GM03348 (cell line): ENCODE measurements at places on chromosomes 6 and 20.

GRCh38 chr6:20182926-20183521 is 29.2 kb downstream of the MBOAT1 start:
- no peak for DNase-seq

- no peak for DNase-seq
These were observed 344.5 kb downstream of the PRL start for GRCh38 chr6:21952367-21952766.

- DNase-seq, result no peak
These were observed 634.3 kb downstream of the TBC1D32 start for GRCh38 chr6:120700001-120700400.

GRCh38 chr6:48564036-48564820 is 453.2 kb upstream of the PTCHD4 start:
- DNase-seq, result no peak

- no peak for DNase-seq
These were observed 88.5 kb downstream of the BCAS1 start for GRCh38 chr20:53981752-53982437.

- DNase-seq, result no peak
These were observed 8.1 kb downstream of the FYN start for GRCh38 chr6:111865049-111865585.

DNA sequence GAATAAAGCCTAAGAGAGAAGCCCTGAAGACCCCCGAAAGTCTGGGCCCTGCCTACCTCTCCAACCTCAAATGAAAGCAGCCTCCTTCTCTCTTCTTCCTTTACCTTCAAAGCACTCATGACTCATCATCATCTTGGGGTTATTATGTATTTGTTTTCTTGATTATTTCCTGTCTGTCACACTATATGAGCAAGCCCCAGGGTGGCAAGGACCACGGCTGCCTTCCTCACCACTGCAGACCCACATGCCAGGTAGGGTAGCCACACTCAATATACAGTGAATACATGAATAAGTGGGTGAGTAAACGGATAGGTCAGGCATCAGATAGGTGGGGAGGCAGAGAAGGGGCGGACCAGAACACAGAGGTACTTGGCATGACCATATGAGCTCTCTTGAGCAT is 8.8 kb downstream of the WFDC3 start:
- no peak for DNase-seq

GRCh38 chr6:27553123-27553904 is 80.4 kb upstream of the ZNF184 start:
- no peak for DNase-seq

DNA sequence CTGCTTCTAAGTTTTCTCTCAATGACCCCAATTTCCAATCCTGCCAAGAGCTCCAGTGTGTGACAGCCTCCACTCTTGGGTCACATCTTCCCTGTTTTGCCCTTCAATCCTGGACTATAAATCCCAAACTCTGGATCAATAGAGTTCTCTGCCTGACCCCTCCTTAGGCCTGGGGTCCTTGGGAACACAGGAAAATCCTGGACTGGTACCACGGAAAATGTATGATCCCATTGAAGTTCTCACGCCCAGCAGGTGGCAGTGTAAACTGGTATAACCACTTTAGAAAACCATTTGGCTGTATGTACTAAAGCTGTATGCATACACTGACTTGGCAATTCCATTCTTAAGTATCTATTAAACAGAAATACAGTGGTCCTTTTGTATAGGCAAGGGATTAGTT is 98.0 kb downstream of the SNAP25 start:
- no peak for DNase-seq

GRCh38 chr6:85864453-85865401 is 222.0 kb upstream of the SYNCRIP start:
- no peak for DNase-seq

DNA sequence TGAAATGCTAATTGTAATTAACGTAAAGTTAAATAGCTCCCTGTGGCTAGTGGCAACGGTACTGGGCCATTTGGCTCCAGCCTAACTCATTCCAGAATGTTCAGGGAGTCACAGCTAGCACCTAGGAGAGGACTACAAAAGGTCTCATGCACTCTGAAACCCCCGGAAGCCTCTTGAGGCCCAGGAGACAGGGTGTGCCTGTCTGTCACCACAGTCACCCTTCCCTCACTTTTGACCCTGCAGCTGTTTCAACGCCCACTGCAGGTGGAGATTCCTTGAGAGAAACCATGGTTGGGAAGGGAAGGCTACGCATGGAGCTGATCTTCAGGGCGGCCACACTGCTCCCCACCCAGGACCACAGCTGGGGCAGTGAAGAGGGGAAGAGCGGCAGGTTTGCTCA is 58.6 kb downstream of the SULF2 start:
- DNase-seq, result no peak

DNA sequence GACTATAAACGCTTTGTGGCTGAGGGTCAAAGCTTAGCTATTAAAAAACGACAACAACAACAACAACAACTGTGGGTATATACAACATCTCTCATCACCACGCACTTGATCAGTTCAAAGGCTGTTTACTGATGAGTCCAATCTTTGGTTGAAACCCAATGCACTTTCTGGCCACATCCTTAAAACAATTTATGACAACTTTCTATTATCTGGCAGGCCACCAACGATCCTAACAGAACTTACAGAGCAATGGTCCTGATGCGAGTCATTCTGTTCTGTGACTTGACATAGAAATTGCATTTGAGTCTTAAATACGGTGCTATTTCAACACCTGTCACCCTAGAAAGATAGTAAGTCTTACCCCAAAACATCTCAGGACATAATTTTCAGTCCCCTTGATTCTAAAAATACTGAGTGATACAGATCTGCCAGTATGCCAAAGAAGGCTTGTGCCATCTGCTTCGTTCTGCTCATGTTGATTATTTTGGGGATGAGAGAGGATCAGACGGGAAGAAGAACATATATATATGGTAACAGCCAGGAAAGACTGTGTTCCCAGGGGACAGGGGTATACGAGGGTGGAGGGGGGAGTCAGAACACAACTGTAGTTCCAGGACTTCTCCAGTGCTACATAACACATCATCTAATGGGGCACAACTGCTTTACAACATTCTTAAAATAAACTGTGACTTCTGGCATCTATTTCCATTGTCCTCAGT is 55.8 kb downstream of the PLAGL1 start:
- no peak for DNase-seq

GRCh38 chr6:108133594-108134179 is 32.1 kb upstream of the NR2E1 start:
- peak; percentile 90 for DNase-seq

GRCh38 chr6:158518191-158519127 is 41.4 kb upstream of the TMEM181 start:
- peak; percentile 89 for DNase-seq

GRCh38 chr6:99613705-99614429 is 7.2 kb downstream of the PRDM13 start:
- no peak for DNase-seq

DNA sequence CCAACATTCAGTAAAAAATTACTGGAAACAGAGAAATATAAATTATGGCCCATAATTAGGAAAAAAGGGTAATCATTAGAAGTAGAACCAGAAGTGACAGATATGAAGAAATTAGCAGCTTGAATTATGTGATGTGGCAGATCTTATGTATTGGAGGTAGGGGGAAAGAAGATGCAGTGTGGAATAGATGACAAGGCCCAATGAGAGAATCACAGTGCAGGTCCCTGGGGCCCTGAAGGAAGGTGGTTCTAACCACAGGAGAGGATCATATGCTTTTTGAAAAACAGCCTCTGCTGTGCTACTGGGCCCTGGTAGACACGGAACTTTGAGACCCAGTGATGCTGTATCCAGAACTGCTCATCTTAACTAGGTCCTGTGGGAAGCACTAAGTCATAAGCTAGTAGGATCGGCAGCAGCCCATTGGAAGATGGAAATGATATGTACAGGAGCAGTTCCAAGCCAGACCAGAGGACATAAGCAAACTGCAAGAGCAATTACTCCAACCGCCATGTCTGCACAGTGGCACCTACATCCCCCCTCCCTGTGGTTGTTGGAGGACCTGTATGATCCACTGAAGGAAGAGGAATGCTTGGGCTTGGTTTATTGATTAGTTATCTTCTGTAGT is 14.2 kb downstream of the HEBP2 start:
- no peak for DNase-seq
